ENCODE measurements at places on chromosomes 3 and 15.

DNA sequence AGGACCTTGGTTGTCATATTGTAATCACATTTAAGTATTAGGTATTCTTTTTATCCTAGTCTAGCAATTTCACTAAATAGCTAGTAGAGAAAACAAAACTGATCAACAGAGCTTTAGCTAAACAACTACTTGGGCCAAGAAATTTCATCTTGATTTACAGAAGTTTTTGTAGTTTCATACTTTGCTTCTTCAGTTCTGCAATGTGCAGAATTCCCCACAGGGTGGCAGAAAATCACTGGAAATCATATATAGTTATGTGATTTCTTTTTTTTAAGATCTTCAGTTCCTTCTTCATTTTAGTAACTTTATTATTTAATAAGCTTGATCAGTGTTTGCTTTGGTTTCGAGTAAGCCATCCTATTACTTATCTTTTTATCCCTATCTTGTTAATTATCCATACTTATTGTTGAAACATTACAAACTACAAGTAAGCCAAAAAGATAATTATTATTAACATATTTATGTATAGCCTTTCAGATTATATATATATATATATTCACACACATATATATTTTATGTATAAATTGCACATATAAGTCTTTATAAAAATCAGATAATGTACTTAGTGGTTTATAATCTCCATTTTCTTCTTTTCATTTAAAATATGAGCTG, 2.2 kb upstream of the BNIP2 start:
- peak; percentile 27 for DNase-seq

DNA sequence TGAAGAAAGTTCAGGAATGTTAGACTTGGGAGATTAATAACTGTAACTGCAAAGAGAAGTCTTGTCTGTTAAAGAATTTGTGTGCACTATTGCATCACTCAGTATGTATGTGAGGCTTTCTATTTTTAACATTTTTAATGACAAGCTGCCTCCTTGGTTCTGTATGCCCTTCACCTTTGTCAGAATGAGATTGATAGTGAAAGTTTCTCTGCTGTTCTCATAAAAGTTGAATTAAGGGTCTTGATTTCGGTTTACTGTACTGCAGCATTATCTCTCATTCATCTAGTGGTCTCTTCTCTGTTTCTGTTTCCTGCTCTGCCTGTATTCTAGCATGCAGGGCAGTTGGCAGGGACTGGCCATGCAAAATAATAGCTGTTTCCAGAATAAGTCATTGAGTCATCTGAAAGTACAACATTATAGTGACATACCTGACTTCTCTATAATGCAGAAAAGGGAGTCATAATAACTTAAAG, 454.9 kb downstream of the IL5RA start:
- DNase-seq, result no peak

DNA sequence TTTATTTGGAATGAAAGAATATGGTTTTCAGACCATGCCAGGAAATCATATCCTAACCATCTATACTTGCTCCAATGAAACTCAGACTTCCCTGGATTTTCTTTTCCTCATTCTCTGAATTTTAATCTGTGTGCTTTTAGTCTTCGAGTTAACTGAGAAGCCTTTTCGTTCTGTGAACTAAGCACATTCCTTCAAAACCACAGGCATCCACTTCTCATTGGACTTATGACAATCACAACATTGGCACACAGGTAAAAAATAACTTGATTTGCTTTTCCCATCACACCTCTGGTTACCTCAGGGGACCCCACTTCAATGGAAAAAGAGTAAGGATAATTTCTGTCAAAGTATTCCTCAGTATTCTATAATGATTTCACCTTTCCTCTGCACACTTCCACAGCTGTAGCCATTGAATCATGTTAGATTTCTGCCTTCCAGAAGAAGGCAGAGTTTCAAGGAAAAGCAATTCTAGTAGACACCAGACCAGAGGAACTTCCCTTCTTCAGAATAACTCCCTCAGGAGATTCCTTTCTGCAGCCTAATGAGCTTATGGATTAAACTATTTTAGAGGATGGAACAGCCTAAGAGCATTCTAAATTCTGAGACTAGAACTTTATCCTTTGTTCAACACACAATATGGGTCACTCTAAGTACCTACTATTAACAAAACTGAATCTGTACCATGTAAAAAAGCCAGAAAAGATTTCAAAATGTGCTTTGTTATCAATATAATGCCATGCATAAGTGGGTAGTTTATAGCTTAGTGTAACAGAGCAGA, 15.9 kb downstream of the COMMD2 start:
- no peak for DNase-seq

GRCh38 chr3:131690800-131691199, 188.0 kb upstream of the MRPL3 start:
- DNase-seq, result no peak

- DNase-seq, result no peak
Measured at GRCh38 chr15:72306211-72306785, 13.7 kb downstream of the CELF6 start.

- DNase-seq, result no peak
Measured at GRCh38 chr3:178320456-178321351, 215.5 kb upstream of the KCNMB2 start.

GRCh38 chr15:52858782-52859176, 68.6 kb upstream of the ONECUT1 start:
- DNase-seq, result no peak

GRCh38 chr15:91471468-91471867, 371.4 kb downstream of the SV2B start:
- DNase-seq, result no peak

- no peak for DNase-seq
Measured at GRCh38 chr3:188649521-188649920, 495.6 kb downstream of the LPP start.

GRCh38 chr3:80261082-80261481, 493.3 kb upstream of the ROBO1 start:
- DNase-seq, result no peak

DNA sequence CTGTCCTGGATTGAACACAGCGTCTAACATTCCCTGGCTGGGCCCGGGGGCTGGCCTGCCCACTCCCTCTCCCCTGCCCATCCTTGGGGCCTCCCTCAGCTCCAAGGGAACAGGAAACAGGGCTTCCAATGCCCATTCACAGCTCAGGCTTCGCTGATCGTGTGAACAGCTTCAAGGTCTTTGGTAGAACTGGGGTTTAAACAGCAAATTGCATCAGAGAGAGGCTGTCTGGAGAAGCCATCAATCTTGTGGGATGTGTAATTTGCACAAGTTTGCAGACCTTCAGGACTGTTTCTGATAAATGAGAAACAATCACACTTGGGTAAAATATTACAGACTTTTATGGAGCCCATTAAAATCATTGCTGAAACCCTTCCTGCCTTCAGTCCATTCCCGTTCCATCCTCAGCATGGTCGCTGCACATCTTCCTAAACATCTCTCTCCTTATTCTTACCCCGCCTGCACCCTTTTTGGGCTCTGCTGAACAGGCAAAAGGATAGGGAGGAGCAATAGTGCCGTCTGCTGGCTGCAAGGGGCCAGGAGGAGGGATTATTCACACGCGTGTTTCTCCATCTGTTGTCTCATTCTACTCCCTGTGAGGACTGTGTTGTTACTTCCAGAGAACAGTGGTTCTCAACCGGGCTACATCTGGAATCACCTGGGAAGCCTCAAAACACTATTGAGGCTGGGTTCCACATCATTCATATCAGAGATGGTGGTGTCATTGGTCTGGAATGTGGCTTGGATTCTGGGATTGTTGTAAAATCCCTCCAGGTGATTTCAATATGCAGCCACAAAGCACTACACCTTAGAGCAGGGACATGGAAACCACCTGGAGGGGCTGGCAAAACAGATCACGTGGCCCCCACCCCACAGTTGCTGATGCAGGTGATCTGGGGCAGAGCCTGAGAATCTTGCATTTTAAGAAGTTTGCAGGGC, 116.3 kb downstream of the CLSTN2 start:
- no peak for DNase-seq

DNA sequence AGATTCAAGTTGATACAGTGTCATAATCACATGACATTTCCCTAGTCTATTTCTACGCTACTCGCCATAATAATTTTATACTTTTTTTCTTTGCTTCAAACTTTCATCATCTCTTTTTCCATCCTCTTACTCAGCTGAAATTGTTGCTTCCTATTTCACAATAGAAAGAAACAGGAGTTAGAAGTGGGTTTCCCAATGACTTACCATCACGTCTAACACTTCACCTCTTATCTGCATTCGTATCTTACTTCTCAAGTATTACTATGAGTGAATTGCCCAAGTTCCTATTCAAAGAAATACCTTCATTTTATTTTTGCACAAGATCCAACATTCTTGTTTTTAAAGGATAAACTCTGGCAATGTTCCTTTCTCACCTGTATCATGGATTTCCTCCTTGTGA, 1539.9 kb downstream of the SI start:
- DNase-seq, result no peak

DNA sequence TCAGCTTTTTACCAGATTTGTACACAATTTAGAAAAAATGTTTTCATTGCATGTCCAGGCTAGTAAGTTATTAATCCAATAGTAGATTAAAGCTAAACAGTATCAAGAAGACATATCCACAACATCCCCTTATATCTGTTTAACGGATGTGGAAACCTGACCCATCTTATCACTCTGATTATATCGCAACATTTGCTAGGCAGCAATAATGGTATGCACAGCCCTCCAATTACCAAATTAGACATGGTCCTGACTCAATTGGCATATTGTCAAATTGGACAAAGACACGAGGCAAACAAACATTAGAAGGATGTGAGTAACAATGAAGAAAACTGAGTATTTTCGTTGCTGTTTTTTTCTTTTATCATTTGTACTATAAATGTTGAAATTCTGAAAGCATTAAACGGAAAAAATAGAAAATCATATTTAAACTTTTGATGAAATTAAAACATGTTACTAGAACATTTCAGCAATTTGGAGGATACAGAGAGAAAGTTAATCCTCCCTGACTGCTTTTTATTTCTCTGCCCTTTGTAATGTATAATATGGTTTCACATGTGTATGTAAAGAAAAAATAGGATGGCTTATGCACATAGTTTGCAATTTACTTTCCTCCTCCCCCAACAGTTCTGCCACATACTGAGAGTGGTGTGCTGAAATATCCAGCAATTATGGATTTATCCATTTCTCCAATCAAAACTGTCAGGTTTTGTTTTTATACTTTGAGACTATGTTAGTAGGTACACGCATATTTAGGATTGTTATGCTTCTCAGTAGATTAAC, 633.7 kb downstream of the ZIC1 start:
- no peak for DNase-seq

DNA sequence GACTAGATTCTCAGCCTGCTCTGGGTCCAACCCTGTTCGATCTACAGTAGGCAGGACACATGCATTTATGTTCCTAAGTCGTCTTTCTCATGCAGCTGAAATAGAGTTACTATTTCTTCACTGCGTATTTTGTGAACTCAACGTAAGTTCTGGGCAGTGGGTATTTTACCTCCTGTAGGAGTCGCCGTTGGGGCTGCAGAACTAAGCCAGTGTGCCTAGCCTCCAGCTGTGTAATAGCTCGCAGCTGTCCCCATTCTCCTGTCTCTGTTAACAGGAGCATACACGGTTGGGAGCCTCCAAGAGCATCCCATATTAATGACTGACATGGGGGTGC, 58.4 kb upstream of the HRH1 start:
- DNase-seq, result no peak

DNA sequence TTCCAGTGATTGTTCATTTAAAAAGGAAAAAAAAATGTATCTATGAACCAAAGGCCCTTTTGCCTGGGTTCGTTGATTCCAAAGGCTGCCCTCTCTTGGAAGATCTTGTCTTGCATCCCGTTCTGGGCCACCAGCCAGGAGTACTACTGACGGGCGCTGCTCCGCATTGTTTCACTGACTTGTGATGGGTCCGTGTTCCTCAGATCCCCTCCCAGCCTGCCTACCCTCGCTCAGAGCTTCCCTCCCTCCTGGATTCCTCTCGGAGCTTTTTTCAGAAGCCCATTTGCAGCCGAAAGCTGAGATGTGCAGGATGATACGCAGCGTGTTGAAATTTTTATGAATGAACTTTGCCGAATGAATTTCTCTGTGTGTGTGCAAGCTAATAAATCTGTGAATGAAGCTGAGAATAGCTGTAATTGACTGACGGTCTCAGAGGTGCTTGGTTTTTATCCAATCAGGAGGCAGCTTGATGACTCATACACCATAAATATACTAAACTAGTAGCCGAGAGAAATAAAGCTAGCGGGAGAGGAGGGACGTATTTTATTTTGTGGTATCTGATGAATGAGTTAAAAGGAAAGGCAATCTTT, at the start of gene SHC4:
TSS of gene SHC4 (minus strand) at position 396 of the 590 bp plus-strand sequence. CDS start 904 bp downstream, outside the sequence.
- DNase-seq, result no peak

DNA sequence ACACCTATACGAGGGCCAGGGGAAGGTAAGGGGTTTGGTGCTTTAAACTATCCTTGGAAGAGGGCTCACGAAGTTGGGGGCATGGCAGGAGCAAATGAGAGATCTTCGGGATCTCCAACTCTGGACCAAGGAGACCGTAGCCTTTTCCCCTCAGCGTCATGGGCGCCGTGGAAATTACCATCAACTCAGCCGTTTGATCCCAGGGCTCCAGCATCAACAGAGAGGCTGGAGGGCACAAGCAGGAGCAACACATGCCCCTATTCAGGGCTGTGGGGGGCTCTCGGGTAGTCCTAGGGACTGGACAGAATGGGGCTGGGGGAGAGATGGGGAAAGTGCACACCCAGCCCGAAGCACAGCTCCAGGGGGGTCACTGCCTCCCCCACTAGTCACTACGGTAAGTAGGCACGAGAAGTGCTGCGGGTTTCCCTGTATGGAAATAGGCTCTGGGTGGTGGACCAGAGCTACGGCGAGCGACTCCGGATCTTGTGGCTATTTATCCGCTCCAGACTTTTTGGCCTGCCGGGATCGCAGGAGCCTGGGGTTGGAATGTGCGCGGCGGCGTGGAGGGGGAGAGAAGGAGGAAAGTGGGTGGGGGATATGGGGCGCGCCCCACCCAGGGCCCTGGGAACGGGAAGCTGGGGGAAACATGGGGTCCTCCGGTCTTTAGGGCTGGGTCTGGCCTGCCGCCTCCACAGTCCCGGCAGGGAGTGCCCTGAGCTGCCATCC, 539 bp upstream of the LAMB2 start:
- no peak for DNase-seq

GRCh38 chr3:52495777-52496602, 852 bp downstream of the STAB1 start:
- DNase-seq, result no peak

DNA sequence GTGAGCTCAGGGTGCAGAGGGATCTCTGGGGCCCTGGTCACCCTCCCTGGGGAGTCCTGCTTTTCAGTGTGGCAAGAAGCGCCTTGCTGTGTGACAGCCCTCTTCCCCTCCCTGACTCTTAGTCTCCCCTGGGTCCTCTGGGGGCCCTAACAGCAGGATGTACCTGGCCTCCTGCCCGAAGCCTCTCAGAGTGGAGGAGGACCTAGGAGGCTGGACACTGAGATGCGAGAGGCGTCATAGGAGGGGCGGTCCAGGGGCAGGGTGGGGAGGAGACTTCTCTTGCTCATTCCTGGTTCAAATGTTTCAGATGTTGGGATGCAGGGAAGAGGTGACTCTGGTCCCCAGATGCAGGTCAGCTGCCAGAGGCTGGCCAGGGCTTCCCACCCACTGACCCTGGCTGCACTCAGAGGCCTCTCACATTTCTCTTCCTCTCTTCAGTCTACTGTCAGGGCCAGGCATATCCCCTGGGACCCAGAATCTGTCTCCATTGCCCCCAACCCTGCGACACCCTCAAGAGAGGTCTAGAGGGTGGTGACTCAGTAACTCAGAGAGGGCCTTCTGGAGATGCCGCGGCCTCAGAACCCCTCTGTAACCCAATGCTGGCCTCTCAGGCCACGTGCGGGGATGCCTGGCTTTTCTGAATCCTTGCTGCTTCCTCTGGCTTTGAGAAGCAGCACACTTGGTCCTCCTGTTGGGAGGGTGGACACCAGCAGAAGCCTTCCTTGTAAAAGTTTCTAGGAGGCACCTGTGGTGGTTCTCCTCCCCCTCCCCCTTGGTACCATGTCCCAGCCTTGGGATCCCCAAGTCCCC, 25.9 kb downstream of the SNX33 start:
- no peak for DNase-seq
